ENCODE measurements at places on chromosomes 13 and 19.

GRCh38 chr19:18763674-18764590, 27.2 kb downstream of the COMP start:
- DNase-seq: no peak

GRCh38 chr19:58046856-58047255, 12.2 kb upstream of the ZNF135 start:
- no peak for DNase-seq

DNA sequence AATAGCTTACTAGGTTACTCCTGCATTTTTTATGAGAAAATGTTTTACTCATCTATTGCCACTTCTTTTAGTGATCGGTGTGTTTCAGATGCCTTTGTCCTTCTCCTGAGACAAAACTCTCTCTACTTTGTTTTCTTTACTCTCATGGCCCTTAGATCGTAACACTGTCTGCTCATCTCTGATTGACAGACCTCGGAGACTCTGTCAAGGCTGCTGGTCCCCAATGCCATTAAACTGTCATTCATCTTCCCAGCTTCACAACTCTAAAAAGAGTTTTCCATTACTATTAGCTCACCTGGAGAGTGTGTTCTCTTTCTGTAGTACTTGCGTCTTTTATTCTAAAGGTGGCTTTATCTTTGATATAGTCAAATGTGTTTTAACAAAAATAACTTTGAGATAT, 765.2 kb downstream of the SLITRK1 start:
- no peak for DNase-seq

- peak; percentile 74 for DNase-seq
Observed at GRCh38 chr19:3544742-3545668, 6.0 kb downstream of the TEKTIP1 start.

DNA sequence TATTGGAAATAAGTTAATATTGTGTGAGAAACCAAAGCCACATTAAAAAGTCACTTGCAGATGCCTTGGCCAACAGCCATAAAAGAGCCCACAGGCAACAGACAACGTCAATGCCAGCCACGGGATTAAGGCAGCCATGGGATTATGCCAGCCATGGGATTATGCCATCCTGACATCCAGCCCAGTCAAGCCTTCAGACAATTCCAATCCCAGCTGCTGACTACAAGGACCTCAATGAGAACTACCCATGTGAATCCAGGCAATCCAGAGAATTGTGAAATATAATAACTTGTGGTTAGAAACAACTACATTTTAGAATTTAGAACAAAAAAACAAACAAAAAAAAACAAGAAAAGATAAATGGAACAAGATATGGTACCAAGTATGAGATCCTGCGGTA, 356.6 kb downstream of the EFNB2 start:
- DNase-seq: no peak

- DNase-seq: no peak
Observed at GRCh38 chr19:18311502-18312091, 11.3 kb downstream of the LSM4 start.

- no peak for DNase-seq
Observed at GRCh38 chr19:2170987-2171348, 7.2 kb downstream of the DOT1L start.

DNA sequence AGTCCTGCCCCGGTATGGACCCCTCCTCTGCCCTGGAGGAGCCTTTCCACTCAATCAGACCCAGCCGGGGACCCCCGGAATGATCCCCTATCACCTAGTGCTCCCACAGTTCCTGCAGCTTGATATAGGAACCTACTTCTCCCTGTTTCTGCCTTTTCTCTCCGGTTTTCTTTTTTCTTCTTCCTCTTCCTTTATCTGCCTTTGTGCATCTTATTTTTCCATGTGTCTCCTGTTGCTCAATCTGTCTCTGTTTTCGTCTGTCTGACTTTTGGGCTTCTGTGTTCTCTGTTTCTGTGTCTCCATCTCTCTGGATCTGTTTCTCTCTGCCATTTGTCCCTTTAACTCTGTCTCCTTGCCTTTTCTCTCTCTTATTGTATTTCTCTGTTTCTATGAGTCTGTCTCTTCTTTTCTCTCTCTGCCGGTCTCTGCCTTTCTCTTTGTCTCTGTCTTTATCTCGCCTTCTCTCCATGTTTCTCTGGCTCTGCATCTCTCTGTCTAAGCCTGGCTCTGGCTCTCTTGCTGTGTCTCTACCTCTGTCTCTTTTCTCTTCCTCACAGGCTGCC, 10.0 kb downstream of the MEGF8 start:
- no peak for DNase-seq

DNA sequence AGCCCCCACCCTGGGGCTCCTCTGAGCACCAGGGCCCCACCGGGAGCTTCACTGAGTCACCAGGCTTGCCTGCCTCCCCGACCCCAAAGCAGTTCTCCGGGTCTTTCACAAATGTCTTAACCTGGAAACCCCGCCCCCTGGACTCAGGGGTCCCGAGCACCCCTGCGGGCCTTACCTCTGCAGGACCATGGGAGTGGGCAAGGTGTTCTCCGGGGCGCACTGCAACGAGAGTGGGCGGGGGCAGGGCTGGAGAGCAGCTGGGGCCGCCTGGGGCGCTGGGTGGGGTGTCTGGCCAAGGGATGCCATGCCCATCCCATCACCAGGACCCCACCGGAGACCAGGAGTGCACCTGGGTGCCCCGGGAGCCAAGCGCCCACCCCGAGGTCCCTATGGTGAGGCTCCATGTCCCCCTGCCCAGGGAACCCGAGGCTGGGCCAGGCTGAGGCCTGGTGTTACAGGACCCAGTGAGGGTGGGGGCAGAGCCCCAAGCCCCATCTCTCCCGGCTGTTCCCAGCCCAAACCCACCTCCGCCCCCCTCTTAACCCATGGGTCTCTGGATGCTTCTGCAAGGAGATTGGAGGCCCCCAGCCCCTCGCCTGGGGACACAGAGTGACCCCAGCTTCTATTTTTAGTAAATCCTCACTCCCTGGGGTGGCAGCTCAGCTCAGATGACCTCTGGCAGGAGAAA, 10.9 kb downstream of the MKNK2 start:
- no peak for DNase-seq

DNA sequence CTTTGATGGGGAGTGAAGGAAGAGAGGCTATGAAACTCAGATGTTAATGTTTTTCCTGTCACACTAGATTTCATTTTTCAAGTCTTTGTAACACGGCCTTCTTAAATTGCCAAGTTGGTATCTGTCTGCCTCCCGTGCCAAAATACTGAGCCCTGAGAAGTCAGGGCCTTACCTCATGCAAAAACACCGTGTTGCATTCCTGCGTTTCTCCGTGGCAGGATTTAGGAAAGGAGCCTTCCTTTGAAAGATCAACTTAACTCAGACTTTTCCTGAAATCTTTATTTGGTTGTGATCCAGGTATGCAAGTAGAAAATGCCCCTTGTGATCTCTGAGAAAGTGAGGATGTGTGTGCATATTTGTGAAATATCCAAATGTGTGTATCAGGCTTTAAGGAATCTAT, 1291.0 kb upstream of the SLC10A2 start:
- no peak for DNase-seq

DNA sequence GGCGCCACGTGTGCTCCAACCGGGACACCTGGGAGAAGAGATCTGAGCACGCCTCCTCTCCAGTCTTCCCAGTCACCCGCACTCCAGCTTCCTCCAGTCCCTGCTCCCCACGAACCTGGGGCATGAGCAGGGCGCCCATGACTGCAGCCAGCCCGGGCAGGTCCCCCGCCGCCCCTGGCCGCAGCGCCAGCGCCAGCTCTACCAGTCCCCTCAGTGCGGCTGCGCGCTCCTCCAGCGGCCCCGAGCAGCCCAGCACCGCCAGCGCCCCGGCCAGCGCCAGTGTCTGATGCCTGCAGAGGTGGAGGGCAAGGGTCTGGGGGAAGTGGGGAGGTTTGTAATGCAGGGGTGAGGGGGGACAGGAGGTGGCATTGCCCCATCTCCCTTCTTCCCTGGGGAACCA, 13.1 kb downstream of the SH2D3A start:
- no peak for DNase-seq

DNA sequence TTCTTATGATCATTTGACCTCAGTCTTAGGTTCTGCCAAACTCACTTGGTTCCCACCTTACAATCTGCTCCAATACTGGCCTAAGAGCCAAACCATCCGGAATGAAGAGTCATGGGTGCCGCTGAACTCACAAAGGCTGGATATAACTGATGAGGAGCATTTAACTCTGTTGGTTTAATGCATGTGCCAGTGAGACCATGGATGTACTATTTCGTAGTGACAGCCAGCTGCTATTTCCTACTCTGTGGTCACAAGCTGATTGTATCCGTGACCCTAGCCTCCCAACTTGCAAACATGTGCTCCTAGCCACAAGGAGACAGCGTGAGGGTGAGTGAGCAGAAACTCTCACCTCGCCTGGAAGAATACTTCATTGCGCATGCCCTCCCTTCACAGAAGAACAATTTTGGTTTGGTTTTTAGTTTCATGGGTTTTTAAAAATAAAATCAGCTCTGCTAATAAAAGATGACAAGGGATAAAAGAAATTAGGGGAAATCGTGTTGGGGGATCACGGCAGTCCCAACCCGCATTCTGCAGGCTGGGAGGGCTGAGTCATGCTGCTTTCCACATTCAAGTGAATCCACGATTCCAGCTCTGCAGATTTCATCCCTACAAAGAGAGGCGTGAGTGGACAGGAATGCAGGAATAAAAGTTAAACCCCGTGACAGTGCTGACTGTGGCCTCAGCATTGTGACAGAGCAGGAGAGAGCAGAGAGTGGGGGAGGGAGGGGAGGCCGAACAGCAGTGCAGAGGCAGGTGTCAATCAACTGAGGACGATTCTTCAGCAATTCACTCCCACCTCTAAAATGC, 66.8 kb upstream of the RAP2A start:
- no peak for DNase-seq

DNA sequence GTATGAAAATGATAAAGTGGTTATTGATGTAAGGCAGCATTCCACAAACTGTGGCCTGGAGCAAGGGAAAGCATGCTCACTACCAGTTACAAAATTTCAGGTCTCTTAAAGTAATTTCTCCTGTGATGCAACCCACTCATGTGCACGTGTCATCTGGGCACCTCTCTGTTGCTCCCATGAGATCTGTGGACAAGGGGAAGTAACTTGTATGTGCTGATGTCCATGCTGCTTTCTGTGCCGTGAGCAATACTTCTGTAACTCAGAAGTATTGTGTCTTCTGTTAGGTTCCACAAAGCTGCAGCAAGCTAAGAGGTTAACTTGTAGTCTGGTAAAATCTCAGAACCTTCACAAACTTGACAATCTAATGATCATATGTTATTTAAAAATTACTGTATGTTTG, 930.0 kb upstream of the SLITRK6 start:
- DNase-seq: no peak
